ENCODE measurements at places on chromosomes 6 and 20.

DNA sequence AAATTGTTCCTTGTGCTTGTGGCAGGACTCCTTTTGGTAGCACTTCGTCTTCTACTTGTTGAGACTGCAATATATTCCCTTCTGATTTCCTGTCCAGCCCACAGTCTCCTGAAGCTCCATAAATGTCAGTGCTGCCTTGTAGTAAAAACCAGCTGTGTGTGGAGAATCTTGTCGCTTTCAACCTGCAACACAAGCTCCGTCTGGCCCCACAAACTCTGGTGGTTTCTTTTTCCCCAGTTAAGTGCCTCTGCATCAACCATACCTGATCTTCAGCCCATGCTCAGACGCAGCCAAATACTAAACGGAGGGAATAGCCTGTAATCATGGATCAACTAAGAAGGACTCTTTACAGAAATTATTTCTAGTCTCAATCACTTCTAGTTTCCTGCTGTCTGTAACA, 1133.3 kb upstream of the ADGRB3 start:
- DNase-seq: no peak

DNA sequence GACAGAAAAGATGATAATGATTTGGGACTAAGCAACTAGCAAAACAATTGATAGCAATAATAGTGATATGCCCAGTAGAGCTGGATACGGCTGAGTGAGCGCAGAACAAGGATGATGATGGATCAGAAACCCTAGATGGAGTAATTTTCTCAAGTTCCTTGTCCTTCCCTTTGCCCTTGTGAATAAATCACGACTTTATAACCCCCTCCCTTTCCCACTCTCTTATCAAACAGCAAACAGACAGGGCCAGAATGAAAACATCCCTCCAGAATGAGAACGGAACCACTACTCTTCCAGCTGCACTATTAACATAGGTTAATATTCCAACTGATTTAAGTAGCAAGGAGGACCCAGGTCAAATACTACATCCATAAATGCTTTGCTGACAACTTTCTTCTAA, 1.3 kb upstream of the MTFR2 start:
- no peak for DNase-seq

GRCh38 chr6:96749891-96750290, 87.4 kb downstream of the GPR63 start:
- no peak for DNase-seq

DNA sequence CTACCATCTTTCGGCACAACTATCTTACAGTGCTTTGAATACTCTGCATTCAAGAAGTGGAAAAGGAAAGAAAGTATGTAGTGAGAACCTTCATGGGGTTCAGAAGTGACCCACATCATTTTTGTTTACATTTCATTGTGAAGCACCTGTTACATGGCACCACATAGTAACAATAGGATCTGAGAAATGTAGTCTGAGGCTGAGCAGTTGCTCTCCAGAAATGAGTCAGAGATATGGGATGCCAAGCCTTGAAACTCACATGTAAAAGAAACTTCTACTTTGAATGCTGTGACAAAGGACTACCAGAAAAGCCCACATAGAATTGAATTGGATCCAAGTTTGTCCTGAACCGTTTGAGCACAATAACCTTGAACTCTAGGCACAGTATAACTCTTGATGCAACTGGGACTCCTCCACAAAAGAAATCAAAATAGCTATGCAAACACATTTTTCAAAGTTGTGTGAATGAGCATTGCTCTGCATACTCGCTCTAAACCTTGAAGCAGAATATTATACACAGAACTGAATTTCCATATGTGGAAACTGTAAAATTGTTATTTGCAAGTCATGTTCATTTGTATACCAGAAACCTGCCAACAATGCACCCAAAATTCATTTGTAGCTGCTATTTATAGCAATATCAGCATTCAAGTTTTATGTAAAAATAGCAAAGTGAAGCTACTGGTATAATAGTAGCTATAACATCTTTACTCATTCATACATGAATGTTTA, 400.9 kb upstream of the POU3F2 start:
- DNase-seq: no peak

DNA sequence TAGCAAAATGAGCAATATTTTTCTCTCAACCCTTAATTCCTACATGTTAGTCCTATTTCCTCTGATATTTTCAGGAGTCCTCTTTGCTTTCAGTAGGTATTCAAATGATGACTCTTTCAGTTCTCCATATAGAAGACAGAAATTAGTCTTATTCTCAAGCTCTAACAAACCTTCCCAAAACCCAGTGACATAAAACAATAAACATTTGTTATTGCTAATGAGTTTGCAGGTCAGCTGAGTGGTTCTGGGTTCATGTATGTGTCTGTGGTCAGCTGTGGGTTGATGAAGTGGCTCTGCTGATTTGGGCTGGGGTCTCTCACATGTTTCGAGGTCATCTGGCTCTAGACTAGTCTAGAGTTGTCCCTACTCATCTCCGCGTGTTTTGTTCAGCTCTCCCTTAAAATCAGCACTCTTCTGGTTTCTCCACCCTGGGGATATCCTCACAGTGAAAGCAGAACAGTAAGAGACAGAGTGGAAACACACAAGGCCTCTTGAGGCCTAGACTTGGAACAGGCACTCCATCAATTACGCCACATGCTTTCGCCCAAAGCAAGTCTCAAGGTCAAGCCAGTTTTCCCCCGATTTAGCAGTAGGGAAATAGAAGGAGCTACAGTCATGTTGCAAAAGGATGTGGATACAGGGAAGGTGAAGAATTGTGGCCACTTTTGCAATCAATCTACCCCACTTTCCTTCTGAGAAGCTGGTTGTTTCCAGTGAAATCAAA, 273.0 kb downstream of the PLCB1 start:
- no peak for DNase-seq

- DNase-seq: no peak
These were observed 244.4 kb downstream of the FOXA2 start for GRCh38 chr20:22339946-22340345.

- DNase-seq: no peak
These were observed 19.1 kb downstream of the TGM3 start for GRCh38 chr20:2314759-2315439.

Data from iPS DF 19.7 (cell line).